ENCODE measurements at places on chromosomes 3 and 15. TPM values are rescaled to one million over a fixed set of nuclear protein-coding genes. Genes with fewer than 3 reads are reported as not detected.

SCN5A gene
- 5.9 TPM for polyA plus RNA-seq

- DNase-seq = no peak
Measured at GRCh38 chr3:28903171-28903601, 377.7 kb upstream of the RBMS3 start.

STRIT1 gene
- 49.3 TPM for polyA plus RNA-seq

CRYGS gene
- polyA plus RNA-seq = 3.5 TPM

CCR9 gene
- polyA plus RNA-seq = not detected

DNA sequence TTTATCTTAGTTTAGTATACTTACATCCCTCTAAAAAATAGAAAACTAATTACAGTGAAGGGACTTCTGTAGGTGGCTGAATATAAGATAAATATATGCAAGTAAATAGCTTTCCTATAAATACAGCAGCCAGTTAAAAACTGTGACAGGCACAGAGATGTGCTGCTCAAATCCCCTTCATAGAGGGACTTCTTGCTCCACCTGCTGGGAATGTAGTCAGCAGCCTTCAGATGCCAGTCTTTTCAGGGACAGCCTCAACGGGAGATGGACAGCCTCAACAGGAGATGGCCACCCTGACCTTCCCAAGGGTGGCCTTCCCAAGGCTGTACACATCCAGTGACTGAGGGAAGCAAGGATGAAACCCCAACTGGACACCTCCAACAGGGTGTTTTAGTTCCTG lies 15.7 kb upstream of the PRR23E start:
- DNase-seq = no peak

TGM5 gene
- polyA plus RNA-seq = 0.16 TPM

DNA sequence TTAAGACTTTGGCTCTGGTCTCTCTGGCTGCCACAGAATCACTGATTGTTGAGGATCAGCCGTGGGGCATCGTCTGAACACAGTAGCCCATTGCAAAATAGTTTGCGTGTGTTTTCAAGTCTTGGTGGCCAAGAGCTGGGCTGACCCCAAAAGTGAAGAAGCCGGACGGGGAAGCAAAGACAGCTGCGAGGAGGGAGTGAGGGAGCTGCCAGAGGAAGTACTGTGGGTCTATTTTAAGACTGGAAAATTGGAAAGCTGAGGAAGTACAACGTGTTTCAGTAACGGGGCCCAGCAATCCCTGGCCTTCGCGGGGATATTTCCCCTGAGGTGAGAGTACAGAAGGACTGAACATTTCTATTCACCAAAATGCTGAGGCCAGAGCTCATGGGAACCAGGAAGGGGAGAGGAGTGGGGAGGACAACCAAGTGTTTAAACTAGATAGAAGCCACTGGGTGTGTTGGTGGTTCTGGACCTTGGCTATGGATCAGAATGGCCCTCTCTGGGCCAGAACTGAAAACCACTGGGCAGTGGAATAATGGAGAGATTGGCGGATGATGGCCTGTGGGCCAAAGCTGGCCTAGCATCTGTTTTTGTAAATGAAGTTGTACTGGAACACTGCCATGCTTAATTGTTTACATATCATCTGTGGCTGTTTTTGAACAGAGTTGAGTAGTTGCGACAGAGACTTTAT lies 34.1 kb upstream of the LIMD1 start:
- peak; percentile 89 for DNase-seq

DNA sequence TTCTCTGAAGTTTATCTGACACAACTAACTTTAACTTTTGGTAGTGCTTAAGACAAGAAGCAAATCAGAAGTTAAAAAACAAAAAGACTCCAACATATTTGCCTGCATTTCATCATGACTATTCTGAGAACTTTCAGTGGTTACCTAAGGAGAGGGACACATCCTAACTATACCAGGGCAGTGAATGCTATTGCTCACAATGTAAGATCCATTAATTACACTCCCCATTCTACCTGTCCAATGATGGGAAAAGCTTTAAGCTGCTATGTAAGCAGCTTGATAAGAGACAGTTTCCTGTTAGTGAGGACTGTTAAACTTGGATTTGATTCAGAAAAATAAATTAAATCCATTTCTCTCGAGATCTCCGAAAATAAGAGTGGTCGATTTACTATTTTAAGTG lies 37.5 kb downstream of the SERPINI1 start:
- no peak for DNase-seq

DNA sequence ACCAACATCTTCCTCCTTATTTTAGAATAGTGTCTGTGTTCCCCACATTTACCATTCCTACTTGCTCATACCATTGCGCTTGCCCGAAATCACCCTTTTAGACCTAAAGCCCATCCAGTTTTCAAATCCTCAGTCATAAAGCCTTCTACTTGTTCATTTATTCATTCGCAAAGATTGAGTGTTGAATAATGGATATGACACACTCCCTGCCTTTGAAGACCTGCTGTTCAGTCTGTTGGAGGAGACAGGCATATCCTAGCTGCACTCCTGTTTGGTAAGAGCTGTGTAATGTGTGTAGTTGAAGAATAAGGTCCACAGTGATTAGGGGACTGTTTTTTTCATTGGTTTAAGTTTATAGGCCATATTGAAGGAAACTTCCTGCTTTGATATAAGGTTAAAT lies 1.7 kb downstream of the CNOT10 start:
- no peak for DNase-seq

FBXO40 gene
- 3.4 TPM for polyA plus RNA-seq

DNA sequence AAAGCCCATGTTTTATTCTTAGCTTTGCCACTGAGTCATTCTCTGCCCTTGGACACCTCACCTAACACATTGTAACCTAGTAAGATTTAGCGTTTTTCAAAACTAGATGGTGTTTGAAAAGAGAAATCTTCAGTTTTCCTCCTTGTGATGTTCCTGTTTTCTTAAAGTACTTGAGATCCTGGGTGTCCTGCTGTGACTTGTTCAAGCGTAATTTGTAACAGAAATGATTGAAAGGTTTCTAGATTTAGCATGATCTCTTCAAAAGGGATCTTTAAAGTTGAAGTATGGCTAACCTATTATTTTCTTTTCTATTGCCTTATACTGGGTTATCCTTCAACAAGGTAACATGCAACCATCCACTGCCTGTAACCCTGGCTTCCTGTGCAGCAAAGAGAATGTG lies 32.6 kb upstream of the SPATA16 start:
- no peak for DNase-seq

- DNase-seq = no peak
Measured at GRCh38 chr15:44729408-44730127, 6.8 kb upstream of the TRIM69 start.

SAMMSON gene
- not detected for polyA plus RNA-seq

- peak; percentile 28 for DNase-seq
Measured at GRCh38 chr15:38961931-38962330, 397.3 kb upstream of the RASGRP1 start.

KIF15 gene
- 9.2 TPM for polyA plus RNA-seq

UACA gene
- polyA plus RNA-seq = 137 TPM

COX5A gene
- 249 TPM for polyA plus RNA-seq

- no peak for DNase-seq
Measured at GRCh38 chr3:4751502-4752101, 227.6 kb upstream of the BHLHE40 start.

- DNase-seq = no peak
Measured at GRCh38 chr15:91965501-91966193, 112.1 kb downstream of the SLCO3A1 start.

- DNase-seq = no peak
Measured at GRCh38 chr3:43512754-43513404, 108.9 kb downstream of the ANO10 start.

- DNase-seq = no peak
Measured at GRCh38 chr15:41661078-41661517, 893 bp downstream of the MGA start.

KBTBD8 gene
- polyA plus RNA-seq = 4.3 TPM

COL6A5 gene
- polyA plus RNA-seq = 0.13 TPM

FSIP1 gene
- 0.47 TPM for polyA plus RNA-seq

GRCh38 chr15:40747685-40748631 lies 7.1 kb downstream of the RMDN3 start:
- DNase-seq = no peak

- DNase-seq = no peak
Measured at GRCh38 chr3:48863122-48863521, 15.4 kb upstream of the PRKAR2A start.

ARPIN gene
- polyA plus RNA-seq = 13.8 TPM

DNA sequence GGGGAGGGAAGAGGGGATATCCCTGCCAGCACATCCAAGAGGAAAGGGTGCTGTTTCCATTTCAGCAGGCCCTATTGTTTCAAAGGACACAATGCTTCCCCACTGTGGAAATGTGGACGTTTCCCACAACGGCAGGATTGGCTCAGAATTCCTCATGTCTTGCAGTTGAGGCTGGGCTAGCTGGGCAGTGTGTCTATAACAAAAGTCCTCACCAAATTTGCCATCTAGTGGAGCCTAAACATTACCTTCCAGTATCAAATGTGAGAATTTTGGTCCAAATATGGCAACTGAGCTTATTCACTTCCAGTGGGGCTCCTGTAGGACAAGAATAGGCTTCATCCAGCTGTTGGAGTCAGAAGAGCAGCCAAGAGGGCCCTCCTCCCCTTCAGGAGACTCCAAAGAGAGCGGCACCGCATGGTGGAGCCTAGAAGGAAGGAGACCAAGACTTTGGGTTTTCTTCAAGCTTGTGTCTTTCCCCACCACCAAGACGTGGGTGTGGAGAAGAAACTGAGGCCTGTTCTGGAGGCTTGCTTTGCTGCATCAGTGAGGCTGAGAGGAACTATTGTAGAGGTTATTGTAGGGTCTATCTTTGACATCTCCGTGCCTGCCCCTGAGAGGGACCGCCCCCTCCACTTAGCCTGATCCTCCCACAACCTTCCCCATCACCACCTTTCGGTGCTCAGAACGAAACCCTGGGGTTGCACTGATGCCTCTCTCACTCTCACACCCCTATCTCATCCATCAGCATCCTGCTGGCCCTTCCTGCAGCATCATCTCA lies 45.3 kb upstream of the SLCO2A1 start:
- no peak for DNase-seq

DNA sequence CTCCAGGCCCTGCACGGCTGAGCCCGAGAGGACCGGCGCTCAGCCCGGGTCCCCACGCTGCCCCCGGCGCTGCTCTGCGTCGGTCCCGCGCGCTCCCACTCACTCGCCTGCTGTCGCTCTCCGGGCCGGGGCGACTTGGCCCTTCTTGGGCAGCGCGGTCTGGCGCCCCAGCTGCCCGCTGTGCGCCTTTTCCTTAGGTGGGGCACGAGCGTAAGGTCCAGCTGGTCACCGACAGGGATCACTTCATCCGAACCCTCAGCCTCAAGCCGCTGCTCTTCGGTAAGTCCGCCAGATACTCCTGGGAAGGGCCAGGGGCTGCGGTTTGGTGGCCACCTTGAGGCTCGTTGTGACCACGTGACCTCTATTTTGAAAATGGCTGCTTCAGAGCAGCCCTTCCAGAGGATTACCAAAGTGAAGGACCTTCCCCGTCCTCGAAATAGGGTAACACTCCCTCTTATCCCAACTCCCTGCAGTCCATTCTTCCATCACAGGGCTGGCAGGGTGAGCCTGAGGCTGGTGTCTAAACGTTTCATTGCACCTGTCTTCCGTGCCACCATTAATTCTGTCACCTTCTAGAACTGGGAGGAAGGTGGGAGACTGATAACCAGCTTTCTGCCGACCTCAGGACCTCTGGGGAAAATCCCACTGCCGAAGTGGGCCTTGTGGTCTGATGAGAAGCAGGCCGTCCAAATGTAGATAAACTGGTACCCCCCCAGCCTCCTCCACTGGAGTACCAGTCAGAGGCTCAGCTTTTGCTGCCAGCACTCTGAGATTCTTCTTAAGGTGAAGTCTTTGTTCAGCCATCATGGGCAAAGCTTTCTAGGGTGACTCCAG lies 812 bp downstream of the P4HTM start:
- DNase-seq = no peak

ERICH6 gene
- 0.11 TPM for polyA plus RNA-seq

DNA sequence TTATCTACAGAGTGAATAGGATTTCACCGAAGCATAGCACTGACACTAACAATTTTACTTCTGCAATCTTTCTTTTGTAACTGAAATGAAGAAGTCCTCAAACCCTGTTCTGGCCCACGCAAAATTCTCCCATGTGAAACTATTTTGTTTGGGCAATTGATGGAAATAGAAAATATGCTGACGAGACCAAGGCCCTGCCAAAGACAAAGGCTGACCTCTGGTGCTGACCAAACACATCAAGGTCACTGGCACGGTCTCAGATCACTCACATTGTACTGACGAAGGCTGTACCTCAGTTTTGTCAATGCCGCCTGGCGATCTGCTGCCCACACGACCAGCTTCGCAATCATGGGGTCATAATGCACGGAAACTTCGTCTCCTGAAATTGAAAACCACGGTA lies 58.4 kb upstream of the DCUN1D1 start:
- no peak for DNase-seq

DNA sequence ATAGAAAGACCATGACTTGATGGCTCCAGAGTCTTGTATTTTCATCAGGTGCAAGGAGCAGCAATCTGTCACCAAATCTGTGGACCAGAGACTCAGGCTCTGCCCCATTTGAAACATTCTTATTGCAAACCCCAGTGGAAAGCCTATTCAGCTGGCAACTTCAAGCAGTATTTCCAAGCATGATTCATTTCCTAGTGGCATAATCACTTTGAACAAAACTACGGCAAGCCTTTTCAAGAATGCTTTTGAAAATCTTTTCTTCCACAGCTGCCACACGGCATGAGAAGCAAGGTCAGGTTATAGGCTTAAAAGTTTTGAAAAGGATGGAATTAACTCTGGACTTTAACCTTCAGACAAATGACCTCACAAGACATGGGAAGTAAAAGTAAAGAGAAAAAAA lies 122.0 kb upstream of the BFSP2 start:
- DNase-seq = no peak

DNA sequence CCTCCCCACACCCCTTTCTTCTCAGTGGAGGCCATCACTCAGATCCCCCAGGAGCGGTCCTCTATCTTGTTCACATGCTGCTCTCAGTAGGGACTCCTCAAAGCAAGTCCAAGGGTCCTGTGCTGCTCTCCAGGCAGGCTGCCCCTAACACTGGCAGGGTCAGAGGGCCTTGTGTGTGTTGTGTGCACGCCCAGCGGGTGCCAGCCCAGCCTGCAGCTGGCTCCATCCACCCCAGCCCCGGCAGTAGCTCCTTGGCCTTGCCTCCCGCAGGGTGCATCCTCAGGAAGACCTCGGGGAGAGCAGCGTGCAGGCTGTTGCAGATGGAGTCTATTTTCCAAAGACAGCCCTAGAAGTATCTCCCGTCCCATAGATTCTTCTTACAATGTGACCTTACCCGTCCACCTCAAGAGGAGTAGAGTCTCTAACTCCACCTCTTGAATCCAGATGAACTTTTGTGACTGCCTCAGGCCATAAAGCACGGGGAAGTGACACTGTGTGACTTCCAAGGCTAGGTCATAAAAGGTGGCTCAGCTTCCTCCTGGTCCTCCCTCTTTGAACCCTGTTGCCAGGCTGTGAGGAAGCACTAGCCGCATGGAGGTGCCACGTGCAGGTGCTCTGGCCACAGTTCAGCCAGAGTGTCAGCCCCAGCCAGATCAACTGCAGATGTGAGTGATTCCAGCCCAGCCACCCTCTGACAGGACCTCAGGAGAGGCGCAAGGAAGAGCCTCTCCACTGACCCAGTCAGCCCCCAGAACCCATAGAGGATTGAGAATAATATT lies 531.6 kb downstream of the SHQ1 start:
- DNase-seq = no peak

DNA sequence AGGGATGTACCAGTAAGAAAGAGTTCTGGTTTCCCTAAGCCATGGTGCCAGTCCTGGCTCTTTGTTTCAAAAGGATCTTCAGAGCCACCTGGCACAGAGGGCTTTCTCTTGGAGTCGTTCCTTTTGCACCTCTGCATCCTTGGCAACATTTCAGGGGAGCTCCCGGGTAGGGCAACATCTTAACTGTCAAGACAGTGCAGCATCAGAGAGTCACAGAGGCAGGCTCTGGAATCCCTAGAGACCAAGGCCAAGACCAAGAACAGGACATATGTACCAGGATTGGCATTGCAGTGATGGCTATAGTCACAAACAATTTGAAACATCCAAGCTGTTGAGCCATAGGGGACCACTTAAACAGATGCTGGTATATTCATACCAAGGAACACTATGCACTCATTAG lies 129.4 kb upstream of the ADPGK start:
- DNase-seq = no peak
